ENCODE measurements at places on chromosomes 16 and 17. TPM values are rescaled to one million over a fixed set of nuclear protein-coding genes. Genes with fewer than 3 reads are reported as not detected.

MT1M gene
- total RNA-seq: not detected

GRCh38 chr17:76567634-76568432 lies 17.8 kb downstream of the ST6GALNAC2 start:
- H3K27me3 ChIP-seq: no peaks in the 10 kb centered on the region
- DNase-seq: no peak
- H3K4me3 ChIP-seq: no peak overlapping the region
- H3K36me3 ChIP-seq: peaks cover 46% of the 10 kb centered on the region
- H3K27ac ChIP-seq: peak overlapping the region; percentile 8

DNA sequence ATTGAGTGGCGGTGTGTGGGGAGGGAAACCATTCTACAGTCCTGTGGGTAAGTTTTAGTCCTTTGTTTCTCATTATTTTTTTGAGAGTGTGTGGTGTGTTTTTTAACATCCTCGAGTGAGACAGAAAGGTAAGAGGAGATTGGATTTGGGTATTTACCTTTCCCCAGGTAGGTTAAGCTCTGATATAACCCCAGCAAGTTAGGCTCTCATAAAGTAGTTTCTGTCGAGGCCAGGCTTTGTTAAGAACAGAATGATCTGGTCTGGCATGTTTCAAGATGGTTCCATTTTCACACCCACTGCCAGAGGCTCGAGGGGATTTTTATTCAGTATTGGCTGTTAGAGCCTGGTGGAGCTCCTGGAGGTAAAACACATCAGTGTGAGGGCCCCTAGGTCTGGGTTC lies 62.9 kb downstream of the BCAS3 start:
- no peak overlapping the region for H3K4me3 ChIP-seq
- no peak for DNase-seq
- peaks cover 17% of the 10 kb centered on the region for H3K4me1 ChIP-seq

GRCh38 chr16:79874391-79874790 lies 273.9 kb upstream of the MAF start:
- DNase-seq: no peak
- H3K4me3 ChIP-seq: no peak overlapping the region
- no peaks in the 10 kb centered on the region for H3K36me3 ChIP-seq
- H3K27me3 ChIP-seq: no peaks in the 10 kb centered on the region
- no peaks in the 10 kb centered on the region for H3K4me1 ChIP-seq

Data from A673 (cell line).